ENCODE measurements at places on chromosomes 13 and 19.

DNA sequence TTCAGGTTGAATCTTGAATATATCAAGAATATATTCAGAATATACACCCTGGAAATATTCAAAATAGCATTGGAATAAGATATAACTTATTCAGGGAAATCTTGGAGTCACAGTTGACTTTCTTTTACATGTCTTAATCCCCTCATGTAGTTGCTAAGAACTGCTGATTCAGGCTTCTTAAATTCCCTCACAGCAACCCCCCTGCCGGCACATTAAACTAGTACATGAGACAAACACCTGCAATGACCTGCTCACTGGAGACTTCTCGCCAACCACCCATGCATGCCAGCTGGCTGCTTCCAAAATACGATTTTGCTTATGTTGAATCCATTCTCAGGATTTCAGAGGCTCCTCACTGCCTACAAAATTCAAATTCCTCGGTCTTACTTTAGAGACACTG lies 997.1 kb downstream of the EFNB2 start:
- DNase-seq: no peak

GRCh38 chr13:72782717-72783116 lies 784 bp downstream of the PIBF1 start:
- DNase-seq: peak; percentile 12

- no peak for DNase-seq
Measured at GRCh38 chr13:66462187-66462586, 767.9 kb downstream of the PCDH9 start.

DNA sequence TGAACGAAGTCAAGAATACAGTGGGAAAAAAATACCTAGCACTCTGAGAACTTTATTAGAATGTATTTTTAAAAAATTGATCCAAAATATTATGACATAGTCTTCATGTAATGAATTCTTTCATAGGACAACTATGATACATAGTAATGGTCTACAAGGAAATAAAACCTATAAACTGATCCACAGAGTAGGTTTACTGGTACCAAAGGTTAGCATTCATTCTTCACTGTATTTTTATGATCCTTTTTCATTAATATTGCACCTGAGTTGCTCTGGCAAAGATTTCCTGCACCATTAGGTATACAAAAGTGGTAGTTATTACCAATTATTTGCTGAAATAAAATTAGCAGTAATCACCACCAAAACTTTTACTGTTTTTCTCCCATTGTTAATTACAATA lies 4.2 kb downstream of the NEK3 start:
- DNase-seq: no peak

- peak; percentile 70 for DNase-seq
Measured at GRCh38 chr13:98839856-98840769, 87.6 kb upstream of the SLC15A1 start.

DNA sequence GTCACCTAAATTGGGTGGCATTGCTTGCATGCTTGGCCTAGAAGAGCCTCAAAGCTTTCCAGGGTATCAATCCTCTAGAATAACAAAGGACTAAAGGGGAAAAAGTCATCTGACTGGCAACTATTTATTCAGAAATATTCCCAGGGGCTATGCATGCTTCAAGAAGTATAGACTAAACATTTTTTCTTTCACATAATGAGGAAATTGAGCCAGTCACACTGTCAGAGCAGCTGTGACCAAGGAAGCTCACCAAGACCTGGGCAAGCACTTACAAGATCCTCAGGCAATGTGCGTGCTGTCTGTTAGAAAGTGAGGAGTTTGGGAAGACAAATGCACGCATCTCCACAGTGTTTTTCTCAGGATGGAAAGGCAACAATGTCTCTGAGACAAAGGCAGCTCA lies 747.2 kb downstream of the DIAPH3 start:
- DNase-seq: no peak

- peak; percentile 25 for DNase-seq
Measured at GRCh38 chr19:10115392-10116084, 4.0 kb downstream of the P2RY11 start.

DNA sequence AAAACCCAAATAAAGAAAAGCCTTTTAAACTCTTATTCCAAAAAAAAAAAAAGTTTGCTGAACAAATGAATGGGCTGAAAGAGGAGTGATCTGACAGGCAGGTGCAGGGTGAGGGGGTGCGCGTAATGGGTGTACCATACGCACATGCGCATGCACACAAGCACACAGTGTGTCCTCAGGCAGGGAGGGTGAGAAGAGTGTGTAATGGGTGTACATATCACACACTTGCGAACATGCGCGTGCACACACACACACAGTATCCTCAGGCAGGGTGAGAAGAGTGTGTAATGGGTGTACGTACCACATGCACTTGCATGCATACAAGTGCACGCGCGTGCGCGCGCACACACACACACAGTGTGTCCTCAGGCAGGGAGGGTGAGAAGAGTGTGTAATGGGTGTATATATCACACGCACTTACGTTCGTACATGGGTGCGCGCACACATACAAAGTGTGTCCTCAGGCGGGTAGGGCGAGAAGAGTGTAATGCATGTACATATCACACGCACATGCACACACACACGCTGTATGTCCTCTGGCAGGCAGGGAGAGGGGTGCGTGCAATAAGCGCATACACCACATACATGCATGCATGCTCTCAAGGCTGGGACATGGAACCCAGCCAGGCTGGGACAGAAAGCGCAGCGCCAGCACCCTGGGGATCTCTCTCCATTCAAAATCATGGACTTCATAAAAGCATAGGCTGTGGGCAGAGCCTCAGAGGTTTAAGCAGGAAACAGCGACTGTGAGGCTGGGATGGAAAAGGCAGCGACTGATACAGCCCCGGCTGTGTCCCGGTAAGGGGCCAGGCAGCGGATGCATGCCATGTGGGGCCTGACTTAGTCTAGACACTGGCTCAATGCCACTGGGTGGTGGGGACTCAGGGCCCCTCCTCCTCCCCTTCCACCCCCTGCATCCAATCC lies 70.4 kb downstream of the CEBPG start:
- no peak for DNase-seq

DNA sequence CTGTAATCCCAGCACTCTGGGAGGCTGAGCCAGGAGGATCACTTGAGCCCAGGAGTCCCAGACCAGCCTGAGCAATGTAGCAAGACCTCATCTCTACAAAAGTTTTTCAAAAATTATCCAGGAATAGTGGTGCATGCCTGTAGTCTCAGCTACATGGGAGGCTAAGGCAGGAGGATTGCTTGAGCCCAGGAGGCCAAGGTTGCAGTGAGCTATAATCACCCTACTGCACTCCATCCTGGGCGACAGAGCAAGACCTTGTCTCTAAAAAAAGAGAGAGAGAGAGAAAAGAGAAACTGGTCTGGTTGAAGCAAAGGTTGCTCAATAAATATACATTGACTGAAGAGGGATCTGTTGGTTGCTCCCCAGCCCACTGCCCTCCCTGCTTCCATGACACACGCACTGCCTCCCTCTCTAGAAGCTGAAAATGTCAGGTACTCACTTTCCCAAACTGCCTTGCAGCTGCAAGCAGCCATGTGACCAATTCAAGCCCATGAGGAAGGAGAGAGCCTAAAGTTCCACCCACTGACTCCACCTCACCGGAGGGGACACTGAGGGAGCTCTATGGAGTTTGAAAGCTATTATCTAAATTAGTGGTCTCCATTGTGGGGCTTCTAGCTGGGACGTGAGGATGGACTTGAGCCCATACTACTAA lies 14.0 kb downstream of the CEACAM16 start:
- DNase-seq: no peak

- peak; percentile 52 for DNase-seq
Measured at GRCh38 chr19:11361037-11361770, 6.0 kb downstream of the PLPPR2 start.

- no peak for DNase-seq
Measured at GRCh38 chr13:79780240-79780639, 299.3 kb downstream of the NDFIP2 start.

DNA sequence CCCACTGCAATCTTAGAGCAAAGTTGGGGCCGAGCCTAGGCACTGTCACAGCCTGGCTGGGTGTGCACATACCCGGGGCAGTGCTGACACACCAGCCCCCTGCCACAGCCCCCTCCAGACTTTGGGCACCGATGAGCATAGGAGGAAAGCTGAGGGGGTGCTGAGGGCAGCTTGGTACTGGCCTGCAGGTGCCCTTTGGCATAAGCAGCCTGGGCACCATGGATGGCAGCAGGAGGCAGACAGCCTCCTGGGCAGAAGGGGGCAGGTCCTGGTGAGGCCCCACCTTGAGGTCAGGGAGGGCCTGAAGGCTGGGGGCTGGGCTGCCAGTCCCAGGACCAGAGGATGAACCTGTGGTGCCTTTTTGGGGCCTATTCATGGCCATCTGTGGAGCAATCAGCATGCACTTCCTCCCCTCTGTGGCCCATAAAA lies 8.2 kb downstream of the IGFL4 start:
- DNase-seq: no peak

- DNase-seq: no peak
Measured at GRCh38 chr19:39284032-39284431, 12.2 kb upstream of the IFNL1 start.

DNA sequence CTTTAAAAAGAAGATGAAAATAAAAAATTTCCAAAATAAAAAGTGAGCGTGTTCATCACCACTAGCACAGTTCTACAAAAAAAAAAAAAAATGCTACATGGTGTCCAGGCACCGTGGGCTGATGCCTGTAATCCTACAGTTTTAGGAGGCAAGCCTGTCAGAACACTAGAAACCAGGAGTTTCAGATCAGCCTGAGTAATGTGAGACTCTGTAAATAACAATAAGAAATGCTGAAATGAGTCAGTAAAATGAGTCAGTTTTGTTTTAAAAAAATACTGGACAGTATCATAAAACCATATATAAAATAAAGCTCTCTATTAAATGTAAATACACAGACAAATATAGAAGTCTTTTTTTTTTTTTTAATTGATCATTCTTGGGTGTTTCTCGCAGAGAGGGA lies 30.0 kb downstream of the ZNF91 start:
- no peak for DNase-seq

DNA sequence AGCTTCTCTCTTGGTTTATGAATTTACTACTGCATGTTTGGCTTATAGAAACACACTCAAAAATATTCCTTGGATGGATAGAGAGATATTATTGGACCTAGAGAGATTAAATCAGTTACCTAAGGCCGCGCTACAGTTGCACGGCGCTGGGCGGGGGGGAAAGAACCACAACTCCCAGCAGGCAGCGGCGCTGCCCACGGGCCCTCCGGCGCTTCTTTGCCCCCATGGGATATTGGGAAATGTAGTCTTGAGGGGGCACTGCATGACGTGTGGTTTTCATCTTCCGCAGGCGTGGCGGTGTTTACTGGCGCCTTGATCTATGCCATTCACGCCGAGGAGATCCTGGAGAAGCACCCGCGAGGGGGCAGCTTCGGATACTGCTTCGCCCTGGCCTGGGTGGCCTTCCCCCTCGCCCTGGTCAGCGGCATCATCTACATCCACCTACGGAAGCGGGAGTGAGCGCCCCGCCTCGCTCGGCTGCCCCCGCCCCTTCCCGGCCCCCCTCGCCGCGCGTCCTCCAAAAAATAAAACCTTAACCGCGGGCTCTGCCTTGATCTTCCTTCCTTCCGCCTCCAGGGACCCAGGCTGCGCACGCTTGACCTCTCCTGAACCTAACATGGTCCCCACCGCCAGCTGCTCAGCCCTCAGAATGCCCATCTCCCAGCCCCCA lies 4.8 kb downstream of the EMP3 start:
- DNase-seq: peak; percentile 92

DNA sequence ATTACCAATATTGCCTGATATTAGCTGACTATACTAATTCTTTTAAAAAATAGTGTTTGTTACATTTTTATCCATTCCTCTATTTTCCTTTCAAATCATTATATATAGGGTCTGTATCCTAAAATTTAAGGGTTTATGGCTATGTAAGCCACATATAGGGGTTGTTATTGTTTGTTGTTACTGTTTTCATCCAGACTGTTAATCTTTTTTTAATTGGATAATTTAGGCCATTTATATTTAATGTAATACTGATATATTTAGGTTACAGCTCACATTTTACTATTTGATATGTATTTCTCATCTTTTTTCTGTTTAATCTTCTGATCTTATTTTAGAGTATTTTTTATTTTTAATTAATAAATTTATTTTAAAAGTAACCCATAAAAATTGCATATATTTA lies 487.1 kb upstream of the SGCG start:
- no peak for DNase-seq

DNA sequence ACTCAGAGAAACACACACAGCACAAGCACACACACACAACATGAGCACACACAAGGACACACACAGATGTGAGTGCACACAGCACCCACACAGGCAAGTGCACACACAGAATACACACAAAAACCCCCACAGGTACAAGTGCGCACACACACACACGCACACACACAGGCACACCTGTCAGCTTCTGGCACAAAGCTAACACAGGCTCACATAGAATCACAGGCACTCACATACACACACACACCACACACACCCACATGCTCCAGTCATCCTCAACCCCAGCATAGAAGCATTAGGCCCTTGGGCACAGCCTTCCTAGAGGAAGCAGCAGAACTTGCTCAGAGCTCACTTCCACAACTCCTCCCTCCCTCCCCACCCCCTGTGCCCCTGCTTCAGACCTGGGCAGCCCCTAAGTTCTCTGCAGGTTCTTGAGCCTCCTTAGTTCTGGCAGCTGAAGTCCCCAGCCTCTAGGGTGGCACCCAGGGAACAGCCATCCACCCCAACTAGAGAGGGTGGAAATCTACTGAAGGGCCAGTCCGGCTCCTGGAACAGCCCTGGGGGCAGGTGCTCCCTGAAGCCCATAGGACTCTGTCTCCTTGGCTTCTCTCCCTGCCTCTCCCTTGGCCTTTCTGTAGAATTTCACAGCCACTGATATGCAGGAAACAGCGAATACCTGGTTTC lies 129.9 kb upstream of the VSTM2B start:
- DNase-seq: no peak

DNA sequence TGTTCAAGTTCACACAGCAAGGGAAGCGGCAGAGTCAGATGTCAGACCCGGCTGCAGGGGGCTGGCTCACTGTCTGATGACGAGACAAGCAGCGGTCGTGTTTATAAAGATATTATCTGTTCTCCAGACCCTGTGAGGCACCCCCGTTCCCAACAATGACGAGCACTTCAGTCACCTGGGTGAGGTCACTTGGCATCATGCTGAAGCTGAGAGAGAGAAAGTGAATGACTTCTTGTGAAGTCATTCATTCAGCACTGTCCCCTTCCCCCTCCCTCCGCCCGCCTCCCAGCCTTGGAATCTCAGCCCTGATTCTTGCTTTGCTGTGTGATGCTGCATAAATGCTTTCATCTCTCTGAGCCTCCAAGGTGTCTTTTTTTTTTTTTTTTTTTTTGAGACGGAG lies 4.9 kb upstream of the LYPD3 start:
- peak; percentile 79 for DNase-seq

DNA sequence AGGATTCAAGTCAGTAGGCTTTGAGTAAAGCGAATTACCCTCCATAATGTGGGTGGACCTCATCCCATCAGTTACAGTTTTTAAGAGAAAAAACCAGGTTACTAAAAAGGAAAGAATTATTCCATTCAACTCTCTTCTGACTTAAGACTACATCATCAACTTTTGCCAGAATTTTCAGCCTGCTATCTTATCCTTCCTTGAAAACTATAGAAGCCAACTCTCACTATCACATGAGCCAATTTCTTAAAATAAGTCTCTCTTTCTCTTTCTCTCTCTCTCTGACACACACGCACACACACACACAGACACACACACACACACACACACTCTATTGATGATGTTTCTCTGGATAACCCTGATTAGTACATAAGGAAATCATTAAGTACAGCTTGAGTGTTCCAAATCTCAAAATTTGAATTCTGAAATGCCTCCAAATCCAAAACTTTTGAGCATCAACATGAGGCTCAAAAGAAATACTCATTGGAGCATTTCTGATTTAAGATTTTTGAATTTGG lies 217.0 kb upstream of the PRR20A start:
- no peak for DNase-seq
